Stimulated activated naive CD4-positive, alpha-beta T cell treated with Interleukin-2 at 50 U/mL for 16 hours (primary cell): ENCODE measurements at places on chromosomes 5 and 9.

GRCh38 chr5:27511061-27511460, 472.7 kb upstream of the CDH9 start:
- no peak for DNase-seq

- no peak for DNase-seq
Measured at GRCh38 chr9:94525396-94526035, 29.4 kb upstream of the PCAT7 start.

- no peak for DNase-seq
Measured at GRCh38 chr9:79695531-79696175, 123.9 kb downstream of the TLE4 start.

GRCh38 chr5:31161781-31162181, 31.7 kb upstream of the CDH6 start:
- no peak for DNase-seq

- DNase-seq: no peak
Measured at GRCh38 chr5:133936651-133937015, 31.8 kb downstream of the C5orf15 start.

DNA sequence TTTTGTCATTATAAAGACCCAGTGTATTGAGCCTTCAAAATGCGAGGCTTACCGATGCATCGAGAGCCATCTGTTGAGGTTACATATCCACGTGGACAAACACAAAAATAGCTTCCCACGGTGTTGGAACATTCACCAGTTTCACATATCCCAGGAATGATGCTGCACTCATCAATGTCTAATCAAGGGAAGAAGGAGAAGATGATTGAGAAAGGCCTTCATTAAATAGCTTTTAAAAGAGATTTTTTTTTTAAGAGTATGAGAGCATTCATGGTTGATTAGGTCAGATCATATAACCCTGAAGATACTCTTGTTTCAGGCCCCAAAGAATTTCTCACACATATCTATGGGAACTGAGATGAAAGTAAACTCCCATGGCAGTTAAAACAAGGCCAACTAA, 129.4 kb downstream of the FBN2 start:
- DNase-seq: no peak

GRCh38 chr5:54905246-54905795, 80.1 kb downstream of the ESM1 start:
- no peak for DNase-seq

DNA sequence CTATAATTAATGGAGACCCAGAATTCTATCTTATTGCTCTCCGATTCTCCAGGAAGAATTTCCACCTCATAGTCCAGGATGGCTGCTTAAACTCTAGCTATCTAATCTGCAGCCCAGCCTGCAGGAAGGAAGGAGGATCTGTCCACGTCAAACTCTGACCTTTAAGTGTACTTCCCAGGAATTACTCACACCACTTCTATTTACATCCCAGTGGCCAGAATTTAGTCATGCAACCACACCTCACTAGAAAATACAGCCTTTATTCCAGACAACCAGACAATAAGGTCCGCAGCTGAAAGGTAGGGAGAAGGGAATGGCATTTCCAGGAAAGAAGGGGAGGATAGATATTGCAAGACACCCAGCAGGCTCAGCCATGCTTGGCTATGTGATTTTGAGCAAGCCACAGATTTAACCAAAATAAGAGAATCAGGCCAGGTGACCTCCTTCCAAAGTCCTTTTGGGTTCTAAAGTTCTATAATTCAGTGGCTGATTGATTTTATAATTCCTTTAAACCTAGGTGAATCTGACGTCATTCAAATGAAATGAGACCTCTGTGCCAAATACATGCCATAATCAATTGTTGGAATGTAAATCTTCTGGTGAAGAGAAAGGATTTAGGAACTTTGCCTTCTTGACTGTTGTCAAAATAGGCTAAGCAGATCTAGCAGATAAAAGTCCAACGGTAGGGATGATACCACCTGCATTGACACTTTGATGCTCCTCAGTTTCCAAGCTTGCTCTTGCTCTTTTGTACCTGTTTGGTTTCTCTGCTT, 3.7 kb upstream of the DENND1A start:
- DNase-seq: no peak

DNA sequence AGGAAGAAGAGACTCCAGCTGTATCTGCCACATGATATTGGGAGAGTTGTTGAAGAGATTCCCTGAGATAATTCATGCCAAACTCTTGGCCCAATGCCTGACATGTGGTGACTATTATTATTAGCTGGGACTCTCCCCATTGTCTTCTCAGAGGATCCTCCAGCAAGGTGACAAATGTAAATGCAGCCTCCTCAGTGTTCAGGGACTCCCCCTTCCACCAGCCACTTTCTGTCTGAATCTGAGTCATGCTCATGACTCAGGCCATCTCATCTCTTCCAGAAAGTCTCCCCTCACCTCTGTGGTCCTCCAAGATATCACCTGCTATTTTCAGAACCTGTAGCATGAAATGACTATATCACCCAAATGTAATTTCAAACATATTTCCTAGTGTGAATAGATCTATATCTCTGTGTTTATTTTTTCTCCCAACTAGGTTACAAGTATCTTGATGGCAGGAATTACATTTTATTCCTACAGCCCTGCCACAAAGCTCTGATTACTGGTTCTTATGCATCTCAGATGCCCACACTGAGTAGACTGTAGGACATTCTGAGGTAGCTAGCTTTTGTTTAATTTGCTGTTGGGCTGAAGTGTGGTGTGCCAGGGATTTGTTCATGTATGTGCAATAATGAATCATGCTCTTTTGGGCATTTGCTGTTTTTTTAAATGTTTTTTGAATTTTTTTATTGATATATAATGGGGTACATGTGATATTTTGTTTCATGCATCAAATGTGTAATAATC, 126.6 kb upstream of the IL12B start:
- DNase-seq: peak; percentile 58

DNA sequence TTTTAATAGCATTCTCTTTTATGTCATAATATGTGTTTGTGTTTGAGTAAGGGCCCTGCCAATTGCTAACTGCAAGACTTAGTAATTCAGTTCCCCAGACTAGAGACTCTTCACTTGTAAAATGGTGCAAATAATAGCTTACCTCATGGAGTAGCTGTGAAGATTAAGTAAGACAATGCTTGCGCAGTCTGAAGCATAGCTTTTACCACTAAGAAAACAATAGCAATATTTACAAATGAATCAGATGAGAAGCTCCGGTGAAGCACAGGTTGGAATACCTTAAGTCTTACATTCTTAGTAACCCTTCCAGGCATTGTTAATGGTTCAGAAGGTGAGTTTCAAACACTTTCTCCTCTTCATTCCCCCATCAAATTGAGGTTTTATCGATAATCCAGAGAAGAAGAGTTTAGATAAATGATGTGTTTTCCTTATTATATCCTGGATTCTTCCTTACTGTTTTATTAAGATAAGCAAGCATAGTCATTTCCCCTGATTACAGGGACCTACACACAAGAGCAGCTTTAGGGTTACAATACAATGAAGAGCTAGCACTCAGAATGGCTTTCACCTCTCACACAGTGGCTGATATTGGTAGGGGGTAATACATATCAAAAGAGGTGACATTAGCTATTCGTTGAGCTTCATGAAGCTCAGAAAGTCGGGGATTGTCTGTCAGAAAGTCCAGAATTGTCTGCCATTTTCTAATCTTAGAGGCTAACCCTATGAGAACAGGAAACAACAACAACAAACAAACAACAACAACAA, 96.4 kb upstream of the EDIL3 start:
- no peak for DNase-seq

DNA sequence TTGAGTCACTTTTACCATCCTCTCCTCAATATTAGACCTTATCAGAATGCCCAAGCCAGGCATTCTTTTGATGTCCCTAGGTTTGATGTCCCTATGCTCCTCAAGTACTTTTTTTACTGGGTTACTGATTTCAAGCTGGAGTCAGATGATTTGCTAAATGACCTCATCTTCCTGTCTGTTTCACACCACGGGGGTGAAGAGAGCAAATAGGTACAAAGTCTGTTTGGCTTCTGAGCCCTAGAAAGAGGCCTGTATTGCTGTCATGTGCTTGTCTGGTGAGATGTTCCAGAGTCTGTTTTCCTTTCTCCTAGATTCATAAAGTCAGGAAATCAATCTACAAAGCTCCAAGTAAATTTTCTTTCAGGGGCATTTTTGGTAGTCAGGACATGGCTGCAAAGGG, 12.7 kb upstream of the DAB2 start:
- no peak for DNase-seq

DNA sequence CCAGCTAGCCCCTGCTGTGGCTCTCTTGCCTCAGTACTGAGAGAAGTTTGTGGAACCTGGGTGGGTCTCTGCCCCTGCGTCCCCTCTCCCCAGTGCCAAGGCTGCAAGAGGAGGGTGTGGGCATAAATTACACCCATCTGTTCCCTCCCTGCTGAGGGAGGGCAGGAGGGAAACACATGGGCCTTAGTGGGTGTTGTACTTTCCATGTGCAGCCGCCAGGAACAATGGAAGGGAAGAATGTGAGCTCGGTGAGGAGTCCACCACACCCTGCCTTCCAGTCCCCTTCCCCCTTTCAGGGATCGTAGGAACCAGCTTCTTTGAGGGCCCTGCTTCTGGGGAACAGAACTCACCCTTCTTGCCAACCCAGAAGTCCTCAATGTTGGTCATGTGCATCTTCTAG, 138.2 kb upstream of the KLF4 start:
- no peak for DNase-seq

- no peak for DNase-seq
Measured at GRCh38 chr5:11273180-11273903, 512.3 kb upstream of the DAP start.

DNA sequence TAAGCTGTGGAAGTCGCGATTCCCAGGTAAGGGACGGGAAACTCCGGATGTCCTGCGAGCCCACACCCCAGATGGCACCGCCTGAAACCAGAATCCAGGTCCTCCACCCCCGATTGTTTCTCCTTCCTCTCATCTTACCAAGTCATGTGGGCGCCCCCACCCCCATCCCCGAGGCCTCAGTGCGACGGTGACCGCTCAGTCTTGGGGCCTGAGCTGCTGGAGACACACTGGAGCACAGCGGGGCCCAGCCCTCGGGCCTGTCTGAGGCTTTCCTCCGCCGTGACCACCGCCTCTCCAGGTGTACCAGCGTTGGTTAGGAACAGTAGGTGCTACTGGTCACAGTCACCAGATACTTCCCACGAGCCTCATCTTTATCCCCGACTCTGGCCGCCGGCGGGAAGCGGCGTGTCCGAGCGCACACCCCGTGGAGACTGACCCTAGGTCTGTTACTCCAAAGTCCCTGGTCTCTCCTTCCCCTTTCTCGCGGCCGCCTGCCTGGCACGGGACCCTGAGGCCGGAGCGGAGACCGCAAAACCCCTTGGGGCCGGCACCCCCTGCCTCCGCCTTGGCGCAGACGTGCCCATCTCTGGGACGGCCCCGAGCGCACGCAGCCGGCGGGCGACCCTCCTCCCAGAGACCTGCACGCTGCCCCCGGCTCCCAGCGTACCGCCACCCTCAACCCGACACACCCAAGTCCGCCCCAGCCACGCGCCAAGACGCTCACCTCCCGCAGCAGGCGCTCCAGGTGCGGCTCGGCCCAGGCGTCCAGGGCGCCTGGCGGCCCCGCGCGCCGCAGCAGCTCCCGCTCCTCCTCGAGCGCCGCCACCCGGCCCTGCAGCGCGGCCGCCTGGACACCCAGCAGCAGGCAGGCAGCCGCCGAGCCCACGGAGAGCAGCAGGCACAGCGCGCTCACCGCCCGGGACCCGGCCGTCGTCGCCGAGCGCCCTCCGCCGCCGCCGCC, 733 bp downstream of the COL23A1 start:
- DNase-seq: no peak

DNA sequence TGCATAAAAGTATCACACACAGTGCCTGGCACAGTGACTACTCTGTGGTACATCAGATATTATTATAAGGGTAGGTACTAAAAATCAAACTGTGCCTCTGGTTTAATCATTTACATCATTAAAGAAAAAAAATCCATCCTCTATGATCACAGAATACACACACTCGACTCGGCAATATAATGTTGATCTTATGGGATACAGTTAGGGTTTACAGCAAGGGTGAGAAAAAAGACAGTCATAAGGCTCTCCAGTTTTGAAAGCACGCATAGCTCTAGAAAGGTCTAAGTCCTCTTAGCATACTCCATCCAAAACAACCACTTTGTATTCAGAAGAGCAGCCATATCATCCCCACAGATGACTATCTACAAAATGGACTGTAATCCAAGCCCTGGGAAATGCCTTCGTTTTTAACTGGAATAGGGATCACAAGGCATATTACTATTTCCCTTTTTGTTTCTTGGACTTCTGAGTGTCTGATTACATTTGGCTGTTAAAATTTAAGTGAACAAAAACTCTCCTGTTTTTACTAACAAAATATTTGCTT, 26.6 kb downstream of the TRPM3 start:
- DNase-seq: no peak

- no peak for DNase-seq
Measured at GRCh38 chr9:34185778-34186551, 7.1 kb downstream of the UBAP1 start.

DNA sequence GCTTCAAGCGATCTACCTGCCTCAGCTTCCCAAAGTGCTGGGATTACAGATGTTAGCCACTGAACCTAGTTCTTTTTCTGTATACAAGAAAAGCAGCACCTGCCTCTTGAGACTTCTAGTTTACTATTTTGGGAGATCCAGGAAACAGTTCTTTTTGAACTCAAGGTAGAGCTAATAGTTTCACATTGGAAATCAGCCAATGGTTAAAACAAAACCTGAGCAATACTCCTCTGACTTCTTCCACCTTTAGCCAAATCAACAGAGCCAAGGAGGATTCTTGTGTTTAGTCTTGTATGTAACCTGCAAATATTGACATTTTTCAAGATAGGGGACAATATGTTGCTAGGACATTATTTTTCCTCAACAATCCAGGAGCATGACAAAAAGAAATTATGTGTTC, 349.4 kb downstream of the SH3GL2 start:
- DNase-seq: no peak

DNA sequence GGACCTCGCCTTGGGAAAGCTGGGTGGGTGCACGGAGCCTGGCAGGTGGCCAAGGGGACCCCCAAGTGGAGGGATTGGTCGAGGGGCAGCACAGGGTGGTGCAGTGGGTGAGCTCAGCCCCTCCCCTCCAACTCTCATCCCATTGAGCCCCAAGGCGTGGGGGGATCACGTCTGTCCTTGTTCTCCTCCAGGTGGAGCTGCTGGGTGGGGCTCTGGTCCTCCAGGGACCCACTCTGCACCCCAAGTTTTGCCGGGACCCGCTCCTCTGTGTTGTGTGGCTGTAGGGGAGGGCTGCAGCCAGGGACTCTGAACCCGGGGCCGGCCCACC, 3.6 kb upstream of the FUT7 start:
- no peak for DNase-seq
